Activated T-cell treated with anti-CD3 and anti-CD28 coated beads, Interleukin-2, amount 50 U/mL, for 24 hours (primary cell): ENCODE measurements at places on chromosomes 13 and 19.

- no peak for DNase-seq
Measured at GRCh38 chr13:68007576-68007975, 777.4 kb upstream of the PCDH9 start.

GRCh38 chr13:36668316-36668715 lies 5.5 kb upstream of the SERTM1 start:
- DNase-seq = no peak

- peak; percentile 68 for DNase-seq
Measured at GRCh38 chr19:42606660-42607351, 12.1 kb upstream of the CEACAM8 start.

- no peak for DNase-seq
Measured at GRCh38 chr19:34248941-34249340, 5.4 kb upstream of the GARRE1 start.

DNA sequence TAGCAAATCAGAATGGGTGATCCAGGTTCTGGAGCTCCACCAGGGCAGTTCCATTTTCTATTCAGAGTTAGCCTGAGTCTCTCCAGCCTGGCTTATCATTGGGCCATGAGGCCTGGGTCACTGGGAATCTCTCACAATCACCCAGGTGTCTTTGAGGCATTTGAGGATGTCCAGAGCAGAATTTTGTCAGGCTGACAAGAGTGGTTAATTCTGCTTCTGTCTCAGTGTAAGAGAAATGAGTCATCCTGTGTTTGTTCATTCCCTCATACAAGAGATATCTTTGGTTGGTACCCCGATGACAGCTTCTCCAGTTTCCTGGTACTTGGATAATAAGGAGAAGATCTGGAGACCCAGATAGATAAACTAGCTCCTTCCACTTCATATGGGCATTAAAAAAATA lies 10.4 kb downstream of the ZNF93 start:
- DNase-seq = no peak

DNA sequence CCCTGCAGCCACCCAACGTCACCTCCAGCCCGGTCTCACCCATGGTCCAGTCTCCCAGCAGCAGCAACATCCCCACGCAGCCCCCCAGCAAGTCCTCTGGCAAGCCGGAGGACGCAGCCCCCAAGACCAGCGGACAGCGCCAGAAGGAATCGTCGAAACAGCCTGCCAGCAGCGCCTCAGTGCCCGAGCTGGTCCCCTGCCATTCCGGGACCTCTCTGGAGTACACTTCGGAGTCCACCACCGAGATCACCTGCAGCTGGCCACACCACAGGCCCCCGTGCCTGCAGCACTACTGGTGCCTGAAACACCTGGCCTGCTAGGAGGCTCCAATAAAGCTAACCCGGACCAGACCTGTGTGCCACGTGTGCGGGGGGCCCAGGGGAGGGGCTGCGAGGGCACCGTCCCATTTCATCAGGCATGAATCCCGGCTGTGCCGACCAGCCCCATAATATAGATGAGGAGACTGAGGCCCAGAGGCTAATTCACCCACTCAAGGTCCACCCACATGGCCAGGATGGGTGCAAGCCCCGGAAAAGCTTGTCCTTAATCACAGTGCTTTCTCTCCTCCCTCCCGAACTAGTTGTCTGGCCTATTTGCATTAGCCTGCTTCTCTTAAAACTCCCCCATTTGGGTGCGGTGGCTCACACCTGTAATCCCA lies 6.7 kb downstream of the REEP6 start:
- no peak for DNase-seq

GRCh38 chr13:34144142-34144541 lies 326.2 kb downstream of the RFC3 start:
- DNase-seq = no peak

GRCh38 chr19:6610934-6611852 lies 20.2 kb upstream of the CD70 start:
- DNase-seq = no peak

DNA sequence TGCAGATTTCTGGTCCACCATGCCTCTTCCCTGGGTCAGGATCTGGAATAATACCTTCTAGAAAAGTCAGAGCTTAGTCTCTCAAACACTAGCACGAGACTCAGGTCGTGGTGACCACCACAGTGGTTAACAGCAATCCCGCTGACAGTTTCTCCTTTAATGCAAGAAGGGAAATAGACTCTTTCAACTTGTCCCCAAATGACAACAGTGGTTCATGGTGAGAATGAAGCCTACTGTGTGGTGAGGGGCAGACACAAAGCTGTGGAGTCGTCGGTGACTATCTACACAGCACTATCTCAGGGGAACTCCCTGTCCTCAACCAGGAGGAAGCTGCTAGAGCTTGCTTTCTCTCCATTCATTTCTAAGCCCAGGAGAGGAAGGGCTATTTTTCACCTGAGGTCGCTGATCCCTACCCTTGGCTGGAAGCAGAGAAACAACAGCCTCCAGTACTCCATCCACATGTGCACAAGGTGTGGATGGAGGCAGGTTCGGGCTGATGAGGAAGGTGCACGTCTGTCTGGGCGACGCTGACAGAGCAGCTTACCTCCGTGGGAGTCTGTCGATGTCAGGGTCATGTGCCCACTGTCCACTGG lies 72.4 kb downstream of the STK24 start:
- DNase-seq = no peak

DNA sequence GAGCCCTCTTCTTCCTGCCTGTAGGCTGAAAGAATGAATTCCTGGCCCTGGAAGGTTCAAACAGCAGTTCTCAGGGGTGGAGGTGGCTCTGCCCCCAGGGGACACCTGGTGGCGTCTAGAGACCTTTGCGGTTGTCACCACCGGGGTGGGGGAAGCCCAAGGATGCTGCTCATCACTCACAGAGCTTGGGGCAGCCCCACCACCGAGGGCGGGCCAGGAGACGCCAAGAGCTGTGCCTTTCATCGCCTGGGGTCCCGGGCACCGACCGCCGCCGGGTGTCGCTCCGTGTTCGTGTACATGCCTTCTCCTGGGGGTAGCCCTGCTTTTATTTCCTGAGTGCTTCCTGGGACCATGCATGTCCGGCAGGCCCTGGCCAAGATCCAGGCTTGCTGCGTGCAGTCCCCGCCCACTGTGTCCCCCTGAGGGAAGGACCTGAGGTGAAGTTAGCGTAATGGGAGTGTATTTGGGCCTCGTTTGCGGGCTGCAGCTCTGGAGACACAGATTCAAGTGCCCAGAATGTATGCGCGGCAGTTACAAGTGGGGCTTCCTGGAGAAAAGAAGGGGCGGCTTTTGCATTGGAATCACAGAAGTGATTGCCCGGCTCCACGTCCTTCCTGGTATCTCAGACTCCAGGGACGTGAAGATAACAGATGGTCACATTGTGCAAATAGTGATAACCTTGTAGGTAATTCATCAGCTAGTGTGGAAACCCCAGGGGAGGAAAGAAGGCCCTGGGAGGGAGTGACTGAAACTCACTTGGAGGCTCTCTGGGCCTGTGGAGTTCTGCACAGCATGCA lies 7.8 kb downstream of the DOT1L start:
- peak; percentile 83 for DNase-seq

- no peak for DNase-seq
Measured at GRCh38 chr13:94479616-94480015, at the start of gene DCT. Gene DCT (minus strand): TSS chr13:94479682. CDS start chr13:94479255, 427 bp downstream.

GRCh38 chr13:98480915-98481877 lies 95.7 kb downstream of the STK24 start:
- peak; percentile 62 for DNase-seq

- DNase-seq = peak; percentile 66
Measured at GRCh38 chr19:17328517-17329365, 5.9 kb downstream of the ANO8 start.

DNA sequence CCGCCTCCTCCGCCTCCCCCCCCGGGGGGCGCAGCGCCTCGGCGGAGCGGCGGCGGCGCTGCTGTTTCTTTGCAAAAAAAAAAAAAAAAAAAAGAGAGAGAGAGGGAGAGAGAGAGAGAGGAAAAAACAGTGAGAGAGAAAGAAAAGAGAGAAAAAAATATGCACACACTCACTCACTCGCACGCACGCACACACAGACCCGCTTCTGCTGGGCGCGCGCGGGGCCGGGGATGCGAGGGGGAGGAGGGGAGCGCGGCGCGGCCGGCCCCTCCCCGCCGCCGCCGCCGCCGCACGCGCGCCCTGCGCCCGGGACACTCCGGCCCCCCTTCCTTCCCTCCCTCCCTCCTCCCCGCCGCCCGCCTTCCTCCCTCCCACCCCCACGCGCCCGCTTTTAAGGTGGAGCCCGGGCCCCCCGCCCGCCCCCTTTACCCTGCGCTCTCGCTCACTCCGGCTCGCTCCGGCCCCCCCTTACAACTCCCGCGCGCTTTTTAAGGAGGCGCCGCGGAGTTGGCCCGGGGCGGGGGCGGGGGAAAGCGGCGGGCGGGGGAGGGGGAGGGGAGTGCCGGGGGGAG lies at the start of gene SAMD1:
Gene SAMD1, minus strand, starts transcription at position 243 of the 572 bp plus-strand sequence.
- peak; percentile 85 for DNase-seq

DNA sequence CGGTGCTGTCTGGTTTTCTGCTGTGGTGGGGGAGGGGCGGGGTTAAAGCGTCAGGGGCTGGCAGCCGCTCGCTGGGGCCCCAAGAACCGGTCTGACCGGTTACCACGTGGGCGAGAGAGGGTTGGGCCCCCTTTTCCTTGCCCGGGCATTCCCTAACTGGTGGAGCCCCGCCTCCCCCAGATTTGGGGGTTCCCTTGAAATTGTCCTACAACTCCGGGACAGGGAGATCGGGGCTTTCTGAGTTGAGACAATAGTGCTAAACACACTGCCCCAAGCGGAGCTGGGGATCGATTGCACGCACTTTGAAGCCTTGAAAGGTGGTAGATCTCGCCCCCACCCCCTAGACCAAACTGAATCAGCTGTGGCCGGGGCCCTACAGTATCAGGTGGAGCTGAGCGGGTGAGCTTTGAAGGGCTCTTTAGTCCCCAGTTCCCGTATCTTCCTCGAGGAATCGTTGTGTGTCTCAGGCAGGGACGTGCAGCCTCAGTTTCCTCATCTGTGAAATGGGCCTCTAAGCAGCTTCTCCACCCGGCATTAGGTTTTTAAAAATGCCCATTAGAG lies 4.8 kb downstream of the IER2 start:
- DNase-seq = peak; percentile 85

GRCh38 chr13:27600711-27601110 lies 19.6 kb downstream of the LNX2 start:
- no peak for DNase-seq

DNA sequence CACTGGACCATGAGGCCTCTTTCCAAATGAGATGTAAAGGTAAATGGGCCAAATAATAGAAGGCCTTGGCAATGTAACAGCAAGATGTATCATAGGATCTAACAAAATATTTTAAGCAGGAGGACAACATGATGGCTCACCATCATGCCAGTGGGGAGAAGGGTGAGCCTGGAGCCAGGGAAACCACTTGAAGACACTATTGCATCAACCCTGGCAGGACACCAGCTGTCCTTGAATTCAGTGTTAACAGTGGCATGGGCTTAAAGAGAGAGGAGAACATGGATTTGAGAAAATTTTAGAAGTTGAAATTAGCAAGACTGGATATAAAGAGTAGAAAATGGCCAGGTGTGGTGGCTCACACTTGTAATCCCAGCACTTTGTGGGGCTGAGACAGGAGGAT lies 6.7 kb upstream of the RCBTB2 start:
- DNase-seq = no peak

DNA sequence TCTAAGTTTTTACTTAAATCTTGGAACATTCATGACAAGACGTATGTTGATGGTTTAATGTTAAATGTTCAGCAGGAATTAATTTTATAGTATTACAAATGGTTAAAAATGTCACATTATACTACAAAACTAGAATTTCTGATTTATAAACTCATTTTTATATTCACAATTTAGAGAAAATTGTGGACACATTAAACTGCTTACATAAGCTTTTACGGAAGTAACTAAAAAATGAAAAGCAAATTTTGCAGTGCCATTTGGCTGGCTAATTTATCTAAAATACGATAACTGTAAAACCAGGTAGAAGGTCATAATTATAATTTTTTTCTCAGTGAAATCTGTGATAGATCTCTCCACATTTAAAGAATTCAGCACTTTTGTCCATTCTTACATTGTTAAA lies 190.2 kb upstream of the GPC6 start:
- no peak for DNase-seq

DNA sequence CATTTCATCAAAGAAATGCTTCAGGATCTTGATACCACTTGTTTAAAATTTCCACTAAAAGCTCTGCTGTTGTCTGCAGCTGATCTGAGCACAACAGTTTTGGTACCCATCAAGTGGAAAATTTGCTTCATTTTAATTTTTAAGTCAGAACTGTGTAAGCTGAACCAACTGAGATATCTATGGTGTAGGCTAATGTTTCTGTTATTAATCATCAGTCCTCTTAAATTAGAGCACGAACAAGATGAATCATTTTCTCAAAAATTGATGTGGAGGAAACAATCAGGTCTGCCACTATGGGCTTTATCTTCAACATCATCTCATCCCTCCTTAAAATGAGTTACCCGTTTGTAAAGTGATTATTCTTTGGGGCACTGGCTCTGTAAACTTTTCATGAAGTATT lies 221.5 kb upstream of the NBEA start:
- no peak for DNase-seq

GRCh38 chr13:82833923-82834322 lies 1048.4 kb downstream of the SLITRK1 start:
- no peak for DNase-seq

DNA sequence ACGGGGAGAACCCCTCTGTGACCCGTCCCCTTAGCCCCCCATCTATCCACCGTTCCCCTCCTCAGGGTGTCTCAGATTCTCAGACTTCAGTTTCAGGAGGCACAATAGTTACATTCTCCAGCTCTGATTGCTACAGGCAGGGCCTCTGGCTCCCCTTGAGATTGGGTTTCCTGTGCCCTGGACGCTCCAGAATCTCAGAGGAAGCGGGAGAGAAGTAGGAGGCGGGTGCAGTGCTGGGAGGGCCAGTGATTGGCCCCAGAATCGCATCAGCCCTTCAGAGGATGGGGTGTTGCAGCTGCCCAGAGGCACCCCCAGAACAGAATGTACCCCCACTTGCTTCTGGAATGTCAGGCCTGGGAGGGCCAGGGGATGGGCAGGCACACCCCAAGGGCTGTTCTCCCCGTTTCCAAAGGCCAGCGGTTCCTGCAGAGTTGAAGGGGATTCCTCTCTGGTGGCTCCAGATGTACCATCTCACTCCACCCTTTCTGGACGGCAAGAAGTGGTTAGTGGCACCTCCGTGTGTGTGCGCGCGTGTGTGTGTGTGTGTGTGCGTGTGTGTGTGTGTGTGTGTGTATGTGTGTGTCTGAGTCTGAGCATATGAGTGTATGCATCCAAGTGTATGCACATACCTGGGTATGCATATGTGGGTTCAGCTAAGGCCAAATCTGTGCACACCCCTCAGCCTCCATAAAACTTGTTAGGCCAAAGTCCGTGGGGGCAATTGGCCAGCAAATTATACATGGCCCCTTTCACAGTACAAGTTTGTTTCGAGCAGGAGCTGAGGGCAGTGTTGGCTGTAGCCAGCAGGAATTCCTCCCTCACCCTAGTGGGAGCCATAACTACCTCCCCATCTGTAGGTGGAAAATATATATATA lies 35.5 kb downstream of the LYL1 start:
- no peak for DNase-seq

DNA sequence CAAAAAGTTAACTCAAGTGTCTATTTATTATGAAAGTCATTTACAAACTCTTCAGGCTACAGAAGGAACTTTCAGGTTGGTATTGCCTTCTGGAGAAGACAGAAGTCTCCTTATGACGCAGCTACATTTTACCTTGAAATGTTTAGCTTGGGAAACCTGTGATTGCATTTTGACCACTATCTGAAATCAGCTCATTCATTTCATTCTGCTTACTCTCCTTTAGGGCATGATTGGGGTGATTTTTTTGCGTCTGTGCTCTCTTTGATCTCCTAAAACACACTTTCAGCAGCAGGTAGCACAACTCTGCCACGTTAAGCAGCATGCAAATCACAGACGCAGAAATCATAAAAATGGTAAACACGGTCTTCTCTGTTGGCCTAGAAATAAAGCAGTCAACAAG lies 9.6 kb downstream of the GJB6 start:
- no peak for DNase-seq
